ENCODE measurements at places on chromosomes 6 and 20. TPM values are rescaled to one million over a fixed set of nuclear protein-coding genes. Genes with fewer than 3 reads are reported as not detected.

Gene EYA2
- total RNA-seq = 0.63 TPM

Gene PSMB8
- total RNA-seq = 13.2 TPM

Gene BTNL2
- total RNA-seq = not detected

Gene ISM1
- 1.3 TPM for total RNA-seq

DNA sequence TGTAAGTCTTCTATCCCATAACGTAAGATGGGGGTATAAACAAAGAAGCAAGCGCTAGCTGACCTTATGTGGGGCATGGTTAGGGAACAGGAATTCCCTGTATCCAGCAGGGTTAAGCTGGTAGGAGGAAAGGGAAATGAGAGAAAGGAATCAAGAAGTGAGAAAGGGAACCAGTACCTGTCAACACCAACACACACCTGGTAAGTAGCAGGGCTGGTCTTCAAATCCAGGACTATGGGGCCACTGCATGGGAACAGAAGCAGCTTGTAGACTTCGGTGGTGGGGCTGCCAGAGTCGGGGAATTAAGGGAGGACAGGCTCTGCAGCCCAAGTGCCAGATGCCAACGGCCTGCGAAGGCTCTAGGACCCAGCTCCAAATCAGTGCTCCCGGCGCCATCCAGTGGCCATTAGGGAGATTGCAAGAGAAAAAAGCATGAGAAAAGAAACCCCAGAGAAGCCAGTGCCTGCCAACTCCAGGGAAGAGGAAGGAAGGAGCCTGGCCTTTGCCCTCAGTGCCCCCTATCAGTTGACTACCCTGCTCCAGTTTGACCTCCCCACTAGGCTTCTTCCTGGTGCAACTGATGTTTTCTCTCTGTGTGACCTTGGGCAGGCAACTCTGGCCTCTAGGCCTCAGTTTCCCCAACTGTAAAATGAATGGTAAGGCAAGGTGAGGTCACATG lies 15.8 kb upstream of the RBPJL start:
- DNase-seq = peak; percentile 68
- peaks cover 65% of the 10 kb centered on the region for H3K27me3 ChIP-seq
- H3K27ac ChIP-seq = no peak overlapping the region
- H3K36me3 ChIP-seq = no peaks in the 10 kb centered on the region

- H3K4me1 ChIP-seq = peaks cover 32% of the 10 kb centered on the region
- DNase-seq = no peak
- peak overlapping the region; percentile 51 for H3K27ac ChIP-seq
- no peaks in the 10 kb centered on the region for H3K36me3 ChIP-seq
These were observed 110.1 kb downstream of the ERMARD start for GRCh38 chr6:169861431-169862042.

DNA sequence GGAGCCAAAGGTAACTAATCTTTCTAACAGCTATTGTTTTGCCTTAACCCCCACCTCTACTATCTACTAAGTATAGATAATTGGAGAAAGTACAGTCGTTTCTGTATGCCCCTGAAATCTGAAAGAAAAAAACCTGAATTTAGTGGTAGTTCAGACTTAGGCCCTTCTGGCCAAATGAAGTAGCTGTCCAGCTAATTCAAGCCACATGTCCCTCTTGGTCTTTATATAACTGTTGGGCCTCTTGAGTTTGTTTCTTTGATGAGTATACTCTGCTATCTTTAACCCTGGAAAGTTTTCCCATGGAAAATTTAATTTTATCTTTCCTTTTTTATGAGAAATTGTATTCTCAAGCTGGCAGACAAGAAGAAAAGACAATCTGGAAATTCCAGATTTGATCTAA lies 73.0 kb upstream of the FAM8A1 start:
- H3K4me1 ChIP-seq = peaks cover 4% of the 10 kb centered on the region
- H3K27ac ChIP-seq = no peak overlapping the region
- H3K36me3 ChIP-seq = no peaks in the 10 kb centered on the region
- no peaks in the 10 kb centered on the region for H3K27me3 ChIP-seq

DNA sequence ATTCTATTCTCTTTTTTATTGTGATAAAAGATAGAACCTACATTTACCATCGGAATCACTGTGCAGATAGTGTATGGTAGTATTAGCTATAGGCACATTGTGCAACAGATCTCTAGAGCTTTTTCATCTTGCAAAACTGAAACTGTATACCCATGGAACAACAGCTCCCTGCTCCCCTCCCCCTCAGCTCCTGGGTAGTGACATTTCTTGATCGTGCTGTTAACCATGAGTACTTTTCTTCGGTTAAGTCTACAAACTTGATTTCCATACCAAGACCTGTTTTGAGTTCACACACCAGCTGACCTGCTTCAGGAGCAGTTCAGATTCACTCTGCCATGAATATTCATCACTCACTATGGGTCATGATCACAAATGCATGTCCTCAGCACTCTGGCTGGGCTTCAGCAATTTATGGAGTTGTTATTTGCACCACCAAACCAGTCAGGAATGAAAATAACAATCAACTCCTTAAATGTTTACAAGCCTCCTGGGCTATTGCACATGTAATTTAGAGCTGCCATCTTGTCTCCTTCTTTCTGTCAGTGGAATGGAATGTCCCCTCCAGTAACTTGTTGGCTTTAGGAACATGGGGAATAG lies 32.8 kb downstream of the PRDM1 start:
- no peaks in the 10 kb centered on the region for H3K36me3 ChIP-seq
- no peak overlapping the region for H3K4me3 ChIP-seq
- no peak for DNase-seq
- H3K4me1 ChIP-seq = no peaks in the 10 kb centered on the region

- peaks cover 13% of the 10 kb centered on the region for H3K36me3 ChIP-seq
- peak overlapping the region; percentile 87 for H3K4me3 ChIP-seq
- H3K27me3 ChIP-seq = peaks cover 5% of the 10 kb centered on the region
These were observed 868 bp downstream of the CYB5R4 start for GRCh38 chr6:83860359-83860755.

GRCh38 chr6:1576166-1576565 lies 33.5 kb upstream of the FOXC1 start:
- H3K27me3 ChIP-seq = peaks cover 11% of the 10 kb centered on the region
- H3K4me1 ChIP-seq = peaks cover 6% of the 10 kb centered on the region
- peak overlapping the region; percentile 40 for H3K4me3 ChIP-seq

GRCh38 chr20:21640556-21640955 lies 64.9 kb upstream of the PAX1 start:
- H3K27ac ChIP-seq = no peak overlapping the region
- peaks cover 27% of the 10 kb centered on the region for H3K27me3 ChIP-seq
- DNase-seq = no peak
- no peaks in the 10 kb centered on the region for H3K4me1 ChIP-seq

- no peaks in the 10 kb centered on the region for H3K27me3 ChIP-seq
- no peak overlapping the region for H3K27ac ChIP-seq
- no peak for DNase-seq
- no peak overlapping the region for H3K4me3 ChIP-seq
These were observed 914.5 kb downstream of the EYS start for GRCh38 chr6:64792534-64792933.

- H3K4me3 ChIP-seq = peak within 1 kb of the TSS; percentile 45
- no peak for DNase-seq
- H3K27ac ChIP-seq = no peak within 1 kb of the TSS
- peaks cover 6% of the 10 kb centered on the region for H3K4me1 ChIP-seq
- H3K27me3 ChIP-seq = peaks cover 65% of the 10 kb centered on the region
- H3K36me3 ChIP-seq = no peaks in the 10 kb centered on the region
These were observed at the start of gene HCRTR2 for GRCh38 chr6:55174211-55175026. Gene HCRTR2, plus strand, starts transcription at chr6:55174515. Its CDS starts 73 bp downstream, at chr6:55174588.

DNA sequence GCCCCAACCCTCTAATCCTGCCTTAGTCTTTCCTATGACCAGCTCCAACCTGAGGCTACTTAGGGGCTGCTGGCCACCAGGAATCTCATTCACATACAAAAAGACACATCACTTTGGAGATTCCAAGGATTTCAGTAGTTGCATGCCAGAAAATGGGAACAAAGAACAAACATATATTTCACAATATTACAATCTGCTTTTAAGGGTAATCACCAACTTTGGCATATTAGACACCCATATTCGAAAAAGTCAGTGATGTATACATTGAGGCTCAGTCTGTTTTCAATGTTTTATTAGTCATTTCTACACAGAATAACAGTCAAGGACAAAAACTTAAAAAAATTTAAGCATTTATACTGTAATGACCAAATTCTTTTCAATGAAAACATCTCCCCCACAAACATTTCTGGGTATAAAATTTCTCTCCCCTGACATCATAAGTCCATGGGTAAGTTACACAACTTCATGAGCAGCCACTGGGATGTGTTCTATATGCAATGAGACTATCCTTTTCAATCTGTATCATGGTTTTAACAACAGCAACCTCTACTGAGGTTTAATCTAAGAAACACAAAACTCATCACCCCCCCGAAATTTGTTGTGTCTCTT lies 103.5 kb downstream of the MAP7 start:
- no peaks in the 10 kb centered on the region for H3K4me1 ChIP-seq
- no peak for DNase-seq
- H3K36me3 ChIP-seq = no peaks in the 10 kb centered on the region
- no peak overlapping the region for H3K4me3 ChIP-seq
- H3K27ac ChIP-seq = no peak overlapping the region
- H3K27me3 ChIP-seq = no peaks in the 10 kb centered on the region

DNA sequence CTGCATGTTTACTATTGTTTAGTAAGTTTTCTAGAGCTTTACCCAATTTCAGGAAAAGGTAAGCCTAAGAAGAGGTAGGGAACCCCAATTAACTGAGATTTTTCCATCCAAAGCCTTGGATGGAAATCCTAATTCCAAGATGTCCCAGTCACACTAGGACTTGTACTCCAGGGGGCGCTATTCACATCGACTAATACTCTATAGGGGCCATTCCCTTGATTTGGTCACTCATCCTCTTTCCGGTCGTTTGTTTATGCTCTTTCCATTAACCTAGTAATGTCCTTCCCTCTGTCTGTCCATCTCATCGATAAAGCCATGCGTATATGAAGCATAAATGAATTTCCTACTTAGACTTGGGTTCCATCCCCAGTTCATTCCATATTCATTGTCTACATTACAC lies 80.8 kb upstream of the FUCA2 start:
- no peak overlapping the region for H3K4me3 ChIP-seq
- H3K4me1 ChIP-seq = peaks cover 31% of the 10 kb centered on the region
- DNase-seq = no peak
- no peaks in the 10 kb centered on the region for H3K36me3 ChIP-seq
